ENCODE measurements at places on chromosomes 7 and 10.

- DNase-seq: no peak
Observed at GRCh38 chr7:152054367-152055230, 29.1 kb downstream of the GALNT11 start.

- no peak for DNase-seq
Observed at GRCh38 chr10:5478694-5479305, 20.6 kb downstream of the CALML5 start.

DNA sequence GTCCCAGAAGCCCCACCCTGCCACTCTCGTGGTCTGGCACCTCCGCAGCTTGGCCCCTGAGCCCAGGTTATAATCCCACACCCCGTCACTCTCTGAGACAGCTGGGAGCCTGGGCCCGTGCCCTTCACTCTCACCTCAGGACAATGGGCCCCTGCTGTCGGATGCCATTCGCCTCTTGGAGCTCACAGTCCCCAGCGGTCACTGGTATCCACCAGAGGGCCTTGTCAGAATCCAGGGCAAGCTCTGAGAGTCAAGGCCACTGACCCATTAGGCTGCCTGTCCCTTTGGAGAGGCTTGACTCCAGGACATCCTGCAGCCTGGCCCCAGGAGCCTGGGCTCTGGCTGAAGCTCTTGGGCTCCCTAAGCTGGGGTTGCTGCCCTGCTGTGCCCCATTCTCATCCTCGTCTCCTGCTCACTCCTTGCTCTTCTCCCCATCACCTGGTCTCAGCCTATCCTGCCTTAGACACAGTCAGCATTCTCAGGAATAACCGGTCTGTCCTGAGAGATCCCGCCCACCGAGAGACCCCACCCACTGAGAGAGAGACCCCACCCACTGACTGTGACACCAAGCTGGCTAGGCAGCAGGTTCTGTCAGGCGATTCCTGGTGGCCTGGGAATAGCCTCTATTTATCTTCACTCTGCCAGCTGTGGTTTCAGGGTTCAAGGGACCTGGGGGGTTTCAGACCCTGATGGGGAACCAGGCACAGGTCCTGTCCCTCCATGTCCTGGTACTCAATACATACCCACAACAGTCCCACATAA, 27.7 kb downstream of the CPXM2 start:
- no peak for DNase-seq

DNA sequence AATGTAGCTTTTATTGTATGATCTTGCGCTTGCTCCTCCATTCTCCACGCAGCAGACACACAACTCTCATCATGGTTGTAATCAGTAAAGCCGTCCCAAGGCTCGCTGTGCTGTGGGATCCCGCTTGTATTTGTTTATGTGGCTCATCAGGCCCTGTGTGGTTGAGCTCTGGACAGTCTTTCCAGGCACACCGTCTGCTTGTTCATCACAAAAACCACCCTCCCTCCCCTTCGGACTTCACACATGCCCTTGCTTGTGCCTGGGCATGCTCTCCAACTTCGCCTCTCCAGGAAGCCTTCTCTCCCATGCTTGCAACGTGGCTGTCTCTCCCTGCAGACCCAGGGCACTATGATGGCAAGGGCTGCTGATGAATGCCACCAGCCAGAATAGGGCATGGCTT, 62.4 kb downstream of the HK1 start:
- no peak for DNase-seq

DNA sequence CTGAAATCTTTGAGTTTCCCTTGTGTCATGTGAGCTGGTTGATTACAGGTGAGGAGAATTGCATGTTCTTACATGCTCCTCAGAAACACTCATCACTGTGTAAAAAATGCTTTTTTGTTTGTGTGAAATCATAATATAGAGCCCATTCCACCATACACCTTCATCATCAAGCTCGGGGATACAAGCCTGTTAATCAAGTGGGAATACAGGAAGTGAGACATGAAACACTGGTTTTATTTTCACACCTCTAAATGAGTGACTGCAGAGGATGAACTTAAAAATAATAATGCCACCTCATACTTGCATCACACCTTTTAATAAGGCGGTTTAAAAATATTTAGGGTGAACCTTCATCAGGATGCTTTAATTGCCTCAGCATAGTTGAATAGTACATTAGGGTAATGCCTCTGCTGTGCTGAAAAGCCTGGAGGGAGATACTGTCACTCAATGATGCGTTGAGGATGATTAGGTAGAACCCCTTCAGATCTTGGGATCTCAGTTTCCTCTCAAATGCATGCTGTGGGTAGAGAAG, 164.6 kb downstream of the AUTS2 start:
- no peak for DNase-seq
